ENCODE measurements at places on chromosomes 16 and 17. TPM values are rescaled to one million over a fixed set of nuclear protein-coding genes. Genes with fewer than 3 reads are reported as not detected.

GRCh38 chr17:2784864-2785263, 11.4 kb upstream of the RAP1GAP2 start:
- DNase-seq: no peak

DNA sequence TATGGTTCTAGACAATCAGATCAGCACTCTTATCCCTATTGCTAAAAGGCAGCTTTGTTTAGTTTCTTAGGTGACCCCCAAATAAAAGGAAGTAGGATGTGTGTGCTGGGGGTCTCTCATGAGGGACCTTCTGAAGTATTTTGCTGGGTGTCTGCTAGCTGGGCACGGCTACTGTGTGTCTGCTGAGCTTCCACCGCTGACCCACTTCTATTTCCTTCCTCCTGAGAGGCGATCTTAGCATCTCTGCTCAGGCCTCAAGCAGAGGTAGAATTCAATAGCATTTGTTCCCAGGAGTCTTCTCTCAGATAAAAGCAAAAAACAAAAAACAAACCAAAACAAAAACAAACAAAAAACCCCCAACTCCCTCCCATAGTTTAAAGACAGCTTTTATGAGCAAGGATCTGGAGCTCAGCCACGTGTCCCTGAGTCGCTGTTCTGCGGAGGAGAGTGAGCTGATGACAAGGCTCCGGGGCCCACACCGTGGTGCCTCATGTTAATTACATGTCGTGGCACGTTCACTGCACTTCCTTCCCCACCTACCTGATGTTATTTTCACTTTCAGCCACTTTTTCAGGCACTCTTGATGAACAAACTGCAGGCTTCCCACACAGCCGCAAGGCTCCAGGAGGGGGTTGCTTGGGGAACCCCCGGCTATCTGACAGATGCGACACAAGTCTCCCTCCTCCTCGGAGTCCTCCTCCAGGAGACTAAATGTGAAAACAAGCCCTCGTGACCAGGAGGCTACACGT, 83.5 kb downstream of the MARCHF10 start:
- DNase-seq: peak; percentile 44

NOD2 gene
- not detected for total RNA-seq

DNA sequence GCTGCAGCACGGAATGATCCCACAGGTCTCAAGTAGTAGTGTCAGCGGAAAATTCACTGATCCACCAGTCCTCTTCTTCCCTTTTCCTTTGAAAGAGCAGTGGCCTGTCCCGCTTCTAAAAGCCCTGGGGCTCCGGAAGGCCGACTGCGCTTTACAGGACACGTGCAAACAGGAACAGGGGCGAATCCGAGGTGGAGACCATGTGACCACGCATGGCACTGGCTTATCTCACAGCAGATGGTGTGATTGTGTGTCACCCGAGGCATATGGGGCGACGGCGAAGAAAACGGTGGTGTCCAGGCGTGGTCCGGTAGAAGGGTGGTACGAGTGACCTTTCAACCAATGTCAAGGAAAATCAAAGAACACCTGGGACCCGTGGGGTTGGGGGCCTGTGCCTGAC, 12.0 kb upstream of the KCNJ18 start:
- DNase-seq: no peak

DNA sequence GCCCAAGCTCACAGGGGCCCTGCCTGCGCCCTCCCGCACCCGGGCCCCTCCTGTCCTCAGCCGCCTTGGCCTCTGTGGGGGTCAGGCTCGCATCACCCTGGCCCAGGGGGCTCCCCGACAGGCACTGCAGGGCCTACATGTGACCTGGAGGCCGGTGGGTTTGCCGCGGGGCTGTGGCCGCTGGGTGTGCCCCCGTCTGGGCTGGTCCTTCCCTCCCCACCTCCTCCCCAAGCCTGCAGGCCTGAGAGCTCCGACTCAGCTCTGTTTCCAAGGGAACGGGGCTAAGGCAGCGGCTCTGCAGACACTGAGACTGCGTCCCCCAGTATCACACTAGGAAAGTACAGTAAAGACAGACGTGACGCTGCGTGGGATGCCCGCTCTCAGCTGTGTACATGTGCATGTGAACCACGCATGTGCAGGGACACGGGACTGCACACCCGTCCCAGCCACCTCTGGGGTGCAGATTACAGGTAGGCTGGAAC, 16.5 kb upstream of the WDR45B start:
- no peak for DNase-seq

PRSS36 gene
- 0.18 TPM for total RNA-seq

GRCh38 chr17:2061441-2061958, 6.6 kb downstream of the HIC1 start:
- no peak for DNase-seq

DNA sequence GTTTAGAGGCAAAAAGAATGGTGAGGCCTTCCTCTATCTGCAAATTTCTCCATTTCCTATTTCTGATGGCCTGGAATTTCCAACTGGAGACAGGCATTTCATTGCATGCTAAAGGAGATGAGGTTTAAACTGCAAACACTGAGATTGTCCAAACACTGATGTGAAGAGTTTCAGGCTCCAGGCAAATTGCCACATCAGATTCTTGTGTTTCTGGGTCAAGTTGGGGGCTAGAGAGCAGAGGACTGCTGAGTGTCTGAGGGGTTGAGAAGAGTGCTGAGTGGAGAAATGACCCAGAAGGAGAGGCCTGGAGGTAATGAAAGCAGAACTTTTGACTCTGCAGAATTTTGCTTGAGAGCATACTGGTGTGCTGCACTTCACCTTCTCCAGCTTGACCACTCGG, 216.7 kb upstream of the MPHOSPH6 start:
- DNase-seq: no peak

Measured in IMR-90 (cell line).